Stimulated activated CD4-positive, alpha-beta T cell treated with anti-CD3 and anti-CD28 coated beads, Interleukin-4, amount 100 ng/mL, for 48 hours (primary cell): ENCODE measurements at places on chromosomes 13 and 19.

- DNase-seq, result no peak
Measured at GRCh38 chr13:39773833-39774232, 118.4 kb downstream of the COG6 start.

DNA sequence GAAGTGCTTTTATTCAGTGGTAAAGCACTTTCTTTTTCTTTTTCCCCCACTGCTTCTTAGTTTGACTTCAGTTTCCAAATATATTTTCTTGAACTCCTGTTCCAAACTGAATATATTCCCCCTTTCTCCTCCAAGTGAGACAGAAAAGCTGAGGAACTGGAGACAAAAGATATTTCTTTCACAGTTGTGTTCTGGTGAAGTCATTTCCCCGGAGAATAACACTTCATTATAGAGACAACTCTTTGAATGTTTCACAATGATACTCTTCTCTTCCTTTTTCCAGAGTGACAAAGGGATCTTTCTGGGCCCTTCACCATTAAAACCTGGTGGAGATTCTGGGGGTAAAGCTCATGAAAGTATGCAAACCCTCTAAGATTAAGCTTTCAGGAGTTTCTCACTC, 860.8 kb upstream of the SLITRK5 start:
- no peak for DNase-seq

DNA sequence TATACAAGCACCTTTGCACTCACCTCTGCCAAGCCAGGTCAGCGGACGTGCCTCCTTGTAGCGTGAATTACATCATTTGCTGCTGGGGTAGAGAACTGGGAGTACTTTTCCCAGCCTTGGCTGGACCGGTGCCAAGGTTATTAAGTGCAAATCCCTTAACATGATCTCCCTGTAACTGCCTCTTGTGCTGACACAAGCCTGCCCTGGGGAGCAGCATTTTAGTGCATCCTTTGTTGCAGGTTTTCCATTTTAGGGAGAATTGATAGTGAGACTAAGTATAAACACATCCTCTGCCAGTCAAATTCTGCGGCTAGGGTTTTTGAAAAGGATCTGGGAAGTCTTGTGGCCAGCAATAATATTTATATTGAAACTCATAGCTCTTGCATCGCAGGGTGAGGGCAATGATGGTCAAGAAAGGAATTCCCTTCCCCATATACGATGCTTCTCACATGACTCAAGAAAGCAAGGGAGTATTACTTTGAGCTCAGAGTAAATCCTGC, 32.7 kb upstream of the DCLK1 start:
- no peak for DNase-seq

DNA sequence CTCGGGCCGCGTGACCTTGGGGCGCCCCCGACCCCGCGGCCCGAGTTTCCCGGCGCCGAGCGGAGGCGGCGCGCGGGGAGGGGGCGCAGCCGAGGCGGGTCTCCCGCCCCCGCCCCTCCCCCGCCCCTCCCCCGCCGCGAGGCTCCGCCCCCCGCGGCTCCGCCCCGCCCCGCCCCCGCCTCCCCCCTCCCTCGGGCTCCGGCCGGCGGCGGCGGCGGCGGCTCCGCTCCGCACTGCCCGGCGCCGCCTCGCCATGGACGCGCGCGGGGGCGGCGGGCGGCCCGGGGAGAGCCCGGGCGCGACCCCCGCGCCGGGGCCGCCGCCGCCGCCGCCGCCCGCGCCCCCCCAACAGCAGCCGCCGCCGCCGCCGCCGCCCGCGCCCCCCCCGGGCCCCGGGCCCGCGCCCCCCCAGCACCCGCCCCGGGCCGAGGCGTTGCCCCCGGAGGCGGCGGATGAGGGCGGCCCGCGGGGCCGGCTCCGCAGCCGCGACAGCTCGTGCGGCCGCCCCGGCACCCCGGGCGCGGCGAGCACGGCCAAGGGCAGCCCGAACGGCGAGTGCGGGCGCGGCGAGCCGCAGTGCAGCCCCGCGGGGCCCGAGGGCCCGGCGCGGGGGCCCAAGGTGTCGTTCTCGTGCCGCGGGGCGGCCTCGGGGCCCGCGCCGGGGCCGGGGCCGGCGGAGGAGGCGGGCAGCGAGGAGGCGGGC, at the start of gene HCN2:
HCN2 (plus strand) TSS at position 189 of the 703 bp plus-strand sequence; CDS start at position 254, 65 bp downstream.
- no peak for DNase-seq
